ENCODE measurements at places on chromosomes 6 and 20.

- DNase-seq: no peak
Measured at GRCh38 chr20:10318291-10319024, 99.8 kb downstream of the SNAP25 start.

- no peak for DNase-seq
Measured at GRCh38 chr6:360764-361373, 30.7 kb upstream of the IRF4 start.

DNA sequence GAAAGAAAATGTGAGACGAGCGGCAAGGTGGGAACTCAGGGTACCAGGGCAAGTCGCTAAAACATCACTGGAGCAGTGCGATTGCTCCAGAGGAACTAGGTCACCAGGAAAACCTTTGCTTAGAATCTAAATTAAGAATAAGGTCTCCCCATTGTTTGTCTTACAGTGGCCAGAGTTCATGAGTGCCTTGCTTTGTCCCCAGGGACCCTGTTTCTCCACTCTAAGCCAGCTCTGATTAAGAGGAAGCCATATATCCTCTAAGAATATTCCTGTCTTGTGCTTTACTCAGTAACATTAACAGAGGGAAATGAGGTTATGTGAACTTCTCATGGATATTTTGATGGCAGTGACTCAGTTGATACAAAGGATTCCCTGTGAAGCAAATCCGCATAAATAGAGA, 305.8 kb downstream of the CD83 start:
- DNase-seq: no peak

- no peak for DNase-seq
Measured at GRCh38 chr6:8839626-8840025, 404.3 kb upstream of the SLC35B3 start.

DNA sequence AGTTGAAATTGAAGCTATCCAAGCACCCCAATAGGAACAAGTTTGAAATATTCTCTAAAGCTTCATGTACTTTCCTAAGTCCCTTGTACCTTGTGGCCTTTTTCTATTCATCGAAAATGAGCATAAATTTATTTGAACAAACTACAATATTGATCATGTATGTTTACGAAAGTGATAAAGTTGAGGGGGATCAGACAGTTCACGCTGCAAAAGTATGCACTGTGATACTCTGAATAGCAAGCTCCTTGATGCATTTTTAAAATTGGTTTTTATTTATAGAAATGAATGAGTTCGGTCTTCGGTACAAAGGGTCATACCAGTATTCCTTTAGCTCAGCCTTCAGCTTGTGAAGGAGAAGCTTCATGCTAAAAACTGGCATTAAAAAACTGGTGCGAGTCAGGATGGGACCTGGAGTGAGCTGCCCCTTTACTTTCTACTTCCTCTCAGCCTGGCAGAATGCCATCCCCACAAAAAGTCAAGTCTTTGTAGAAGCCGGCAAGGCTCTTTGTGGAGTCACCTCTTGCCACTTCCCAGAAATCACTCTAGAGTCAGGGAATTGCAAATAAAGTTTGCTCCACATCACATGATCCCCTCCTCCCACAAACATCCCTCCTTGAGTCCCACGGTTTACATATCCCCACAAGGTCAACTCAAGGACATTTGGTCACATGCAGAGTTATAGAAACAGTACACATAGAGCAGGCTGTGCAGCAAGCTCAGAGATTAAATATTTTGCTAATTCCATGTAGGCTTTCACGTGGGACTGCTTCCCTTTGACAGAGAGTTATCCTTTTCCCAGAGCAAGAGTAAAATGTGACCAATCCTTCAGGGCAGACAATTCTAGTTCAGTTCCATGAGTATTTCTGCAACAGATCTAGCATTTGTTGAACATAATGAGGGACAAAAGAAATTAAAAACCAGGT, 34.6 kb upstream of the ADGRF1 start:
- DNase-seq: no peak

DNA sequence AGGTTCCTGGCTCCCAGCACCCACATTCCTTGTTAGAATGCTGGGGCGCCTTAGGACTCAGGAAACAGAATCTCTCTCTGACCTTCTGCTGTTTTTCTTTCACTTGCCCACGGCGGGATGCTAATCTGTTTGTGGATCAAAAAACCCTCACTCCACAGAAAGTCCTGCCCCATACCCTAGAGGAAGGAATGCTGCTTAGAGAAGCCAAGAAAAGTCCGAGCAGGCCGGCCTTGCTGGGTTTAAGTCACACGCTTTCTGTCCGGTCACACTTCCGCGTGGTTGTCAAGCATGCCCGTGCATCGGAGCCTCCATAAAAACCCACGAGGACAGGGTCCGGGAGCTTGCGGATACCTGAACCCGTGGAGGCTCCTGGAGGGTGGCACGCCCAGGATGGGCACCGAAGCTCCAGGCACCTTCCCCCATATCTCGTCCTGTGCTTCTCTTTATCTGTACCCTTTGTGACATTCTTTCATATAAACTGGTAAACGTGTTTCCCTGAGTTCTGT, 223.1 kb downstream of the NRN1 start:
- no peak for DNase-seq

GRCh38 chr20:31595654-31596411, 9.3 kb upstream of the ID1 start:
- DNase-seq: no peak

- DNase-seq: no peak
Measured at GRCh38 chr6:85435851-85436250, 14.0 kb upstream of the NT5E start.
